Tongue (tissue), 3 donors: ENCODE measurements at places on chromosomes 11 and 22. TPM values are rescaled to one million over a fixed set of nuclear protein-coding genes. Genes with fewer than 3 reads are reported as not detected.

DNA sequence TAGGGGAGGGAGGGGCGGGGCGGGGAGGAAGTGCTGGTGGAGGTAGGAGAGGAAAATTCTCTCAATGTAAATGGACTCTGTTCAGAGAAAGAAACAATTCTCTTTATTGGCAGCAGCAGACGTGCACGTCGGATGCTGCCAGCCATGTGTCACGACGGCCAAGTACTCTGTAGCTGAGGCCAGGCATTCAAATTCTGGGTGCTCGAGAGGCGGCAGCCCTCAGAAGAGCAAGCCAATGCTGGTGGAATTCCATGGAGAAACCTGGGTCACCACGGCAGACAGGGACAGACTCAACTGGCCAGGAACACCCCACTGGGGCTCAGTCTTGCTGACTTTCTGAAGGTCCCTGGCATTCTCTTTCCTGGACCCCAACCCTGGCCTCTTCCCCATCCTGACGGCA is 90.8 kb downstream of the ABTB2 start:
- peak; percentile 53 for DNase-seq

DNA sequence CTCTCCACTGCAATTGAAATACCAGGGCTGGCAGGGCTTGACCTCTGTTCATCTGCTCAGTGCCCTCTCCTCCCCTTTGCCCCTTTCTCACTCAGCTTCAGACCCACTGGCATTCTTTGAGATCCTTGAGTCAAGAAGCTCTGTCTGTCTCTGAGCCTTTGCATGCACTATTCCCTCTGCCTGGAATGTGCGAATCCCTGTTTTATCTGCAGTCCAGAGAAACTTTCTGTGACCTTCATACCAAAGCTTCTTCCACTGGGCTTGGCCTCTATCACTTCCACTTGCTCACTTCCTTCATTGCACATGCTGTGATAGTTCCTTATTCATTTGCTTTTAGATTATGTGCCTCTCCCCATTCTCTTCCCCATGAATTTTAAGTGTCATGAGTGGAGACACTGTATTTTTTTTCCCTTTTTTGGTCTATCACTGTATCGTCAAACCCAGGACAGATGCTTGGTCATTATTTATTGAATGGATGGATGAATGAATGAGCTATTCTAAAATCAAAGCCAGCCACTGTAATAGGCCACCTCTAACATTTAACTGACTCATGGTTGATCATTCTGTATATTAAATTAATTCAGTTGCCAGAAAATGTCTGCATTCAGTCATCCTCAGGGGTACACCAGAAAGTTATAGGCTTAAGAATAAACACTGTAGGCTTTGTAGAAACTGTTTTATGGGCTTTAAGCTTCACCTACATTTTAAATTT is 88.7 kb upstream of the TIMP3 start:
- DNase-seq = no peak

DNA sequence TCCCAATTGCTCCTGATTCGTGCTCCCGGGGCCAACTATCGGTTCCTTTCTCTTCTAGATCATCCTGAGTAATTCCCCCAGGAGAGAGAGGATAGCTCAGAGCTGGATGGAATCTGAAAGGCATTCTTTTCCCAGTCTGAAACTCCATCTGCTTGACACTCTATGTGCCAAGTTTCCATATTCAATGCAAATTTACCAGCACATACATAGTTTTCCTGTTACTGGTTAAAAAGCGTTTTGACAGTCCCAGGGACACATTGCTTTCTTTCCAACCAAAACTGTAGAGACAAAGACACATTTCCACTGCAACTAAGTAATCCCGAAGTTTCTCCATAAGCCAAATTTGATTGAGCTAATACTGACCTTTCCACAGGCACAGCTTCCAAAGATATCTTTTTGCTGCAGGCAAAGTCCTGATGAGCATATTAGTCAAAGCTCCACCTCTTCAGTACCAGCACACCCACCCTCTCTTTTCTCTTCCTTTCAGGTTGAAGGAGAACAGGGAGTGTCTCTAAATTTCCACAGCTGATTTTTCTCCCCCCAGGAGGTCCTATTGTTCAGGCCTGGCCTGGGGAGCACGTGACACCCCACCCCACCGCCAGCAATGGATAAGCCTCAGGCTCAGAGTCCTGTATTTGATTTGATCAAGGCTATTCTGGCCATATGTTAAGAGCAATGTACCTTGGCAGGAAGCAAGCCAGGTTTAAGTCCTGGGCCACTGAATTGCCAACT is 9.7 kb upstream of the ANKK1 start:
- DNase-seq = peak; percentile 11

- no peak for DNase-seq
These were observed 17.5 kb upstream of the MYH9 start for GRCh38 chr22:36405221-36405661.

DNA sequence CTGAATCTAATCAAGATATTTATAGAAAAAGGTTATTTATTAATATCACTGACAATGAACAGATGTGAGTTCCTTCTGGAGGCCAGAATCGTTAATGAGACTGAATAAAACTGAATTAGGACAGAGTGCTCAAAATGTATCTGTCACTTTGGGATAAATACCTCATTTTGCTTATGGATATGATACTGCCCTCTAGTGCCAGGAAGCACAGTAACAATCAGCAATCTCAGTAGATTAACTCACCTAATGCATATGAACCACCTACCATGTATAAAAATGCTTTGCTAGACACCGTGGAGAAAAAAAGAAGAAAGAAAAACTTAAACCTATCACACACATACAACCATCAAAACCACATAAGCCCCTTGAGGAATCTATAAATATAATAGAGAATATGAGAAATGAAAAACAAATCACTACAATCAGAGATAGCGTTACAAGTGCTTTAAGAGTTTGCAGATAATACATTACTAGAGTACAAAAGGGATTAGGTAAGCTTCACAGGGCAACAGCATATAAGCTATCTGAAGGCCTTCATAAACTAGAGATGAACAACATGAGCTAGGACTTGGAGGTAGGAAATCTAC is 117.4 kb downstream of the SGSM3 start:
- DNase-seq = peak; percentile 49

The MGAT3 gene
- total RNA-seq = 2.9 TPM
